ENCODE measurements at places on chromosomes 7 and 10. TPM values are rescaled to one million over a fixed set of nuclear protein-coding genes. Genes with fewer than 3 reads are reported as not detected.

DNA sequence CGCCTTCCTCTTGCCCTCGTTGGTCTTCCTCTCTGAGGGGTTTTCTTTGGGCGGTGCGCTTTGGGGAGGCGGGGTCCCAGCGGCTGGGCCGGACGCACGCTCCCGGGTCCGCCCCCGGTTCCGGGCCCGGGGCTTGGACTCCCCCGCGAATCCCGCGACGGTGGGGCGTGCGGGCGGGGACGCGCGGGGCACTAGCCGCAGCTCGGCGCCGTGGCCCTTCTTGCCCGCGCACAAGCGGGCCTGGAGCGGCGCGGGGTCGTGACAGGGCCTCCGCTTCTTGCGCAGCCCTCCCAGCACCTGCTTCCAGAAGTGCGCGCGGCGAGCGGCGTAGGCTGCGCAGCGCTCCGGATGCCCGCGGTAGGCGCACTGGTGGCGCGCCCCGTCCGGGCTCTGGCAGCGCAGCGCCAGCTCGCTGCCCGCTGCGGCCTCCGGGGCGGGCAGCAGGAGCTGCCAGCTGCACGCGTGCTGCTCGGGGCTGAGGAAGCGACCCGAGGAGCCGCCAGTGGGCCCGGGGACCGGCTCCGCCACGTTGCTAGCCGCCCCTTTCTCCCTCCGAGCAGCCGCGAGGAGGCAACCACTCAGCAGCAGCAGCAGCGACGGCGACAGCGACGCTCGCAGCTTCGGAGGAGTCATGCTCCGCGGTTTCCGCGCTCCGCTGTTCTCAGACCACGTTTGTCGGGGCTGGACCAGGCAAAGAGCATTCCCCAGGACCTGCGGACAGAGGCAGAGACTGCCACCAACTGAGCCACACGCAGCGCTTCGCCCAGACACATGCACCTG is 759 bp downstream of the FGFBP3 start:
- H3K27ac ChIP-seq = peak overlapping the region; percentile 88
- H3K27me3 ChIP-seq = peaks cover 11% of the 10 kb centered on the region
- H3K36me3 ChIP-seq = peaks cover 19% of the 10 kb centered on the region
- peak overlapping the region; percentile 95 for H3K4me3 ChIP-seq

DNA sequence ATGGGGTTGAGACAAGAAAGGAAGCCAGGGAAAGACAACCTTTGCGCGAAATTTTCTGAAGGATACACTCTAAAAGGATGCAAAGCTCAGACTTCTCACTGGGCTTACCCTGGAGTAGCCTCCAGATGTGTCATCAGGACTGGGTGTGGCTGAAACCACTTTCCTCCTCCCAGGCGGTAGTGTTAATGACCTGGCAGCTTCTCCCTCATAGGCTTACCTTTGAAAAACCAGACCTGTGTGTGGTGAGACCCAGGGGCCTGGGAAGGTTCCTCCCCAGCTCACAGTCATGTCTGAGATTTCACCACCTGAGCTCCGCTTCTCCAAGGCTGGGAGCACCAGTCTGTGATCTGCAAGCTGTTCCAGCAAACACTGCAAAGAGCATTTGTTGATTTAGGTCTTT is 93.7 kb downstream of the EPC1 start:
- no peak for DNase-seq
- H3K27me3 ChIP-seq = no peaks in the 10 kb centered on the region
- H3K27ac ChIP-seq = peak overlapping the region; percentile 45
- no peak overlapping the region for H3K4me3 ChIP-seq
- H3K4me1 ChIP-seq = peaks cover 32% of the 10 kb centered on the region

GRCh38 chr10:5434017-5434753 is 21.8 kb downstream of the NET1 start:
- H3K27me3 ChIP-seq = no peaks in the 10 kb centered on the region
- peaks cover 15% of the 10 kb centered on the region for H3K4me1 ChIP-seq
- DNase-seq = peak; percentile 73
- peak overlapping the region; percentile 70 for H3K27ac ChIP-seq
- peak overlapping the region; percentile 10 for H3K4me3 ChIP-seq

- H3K4me1 ChIP-seq = no peaks in the 10 kb centered on the region
- H3K27ac ChIP-seq = no peak overlapping the region
- H3K27me3 ChIP-seq = no peaks in the 10 kb centered on the region
- H3K36me3 ChIP-seq = no peaks in the 10 kb centered on the region
- no peak for DNase-seq
These were observed 804.8 kb upstream of the IGFBP3 start for GRCh38 chr7:46725838-46726237.

DNA sequence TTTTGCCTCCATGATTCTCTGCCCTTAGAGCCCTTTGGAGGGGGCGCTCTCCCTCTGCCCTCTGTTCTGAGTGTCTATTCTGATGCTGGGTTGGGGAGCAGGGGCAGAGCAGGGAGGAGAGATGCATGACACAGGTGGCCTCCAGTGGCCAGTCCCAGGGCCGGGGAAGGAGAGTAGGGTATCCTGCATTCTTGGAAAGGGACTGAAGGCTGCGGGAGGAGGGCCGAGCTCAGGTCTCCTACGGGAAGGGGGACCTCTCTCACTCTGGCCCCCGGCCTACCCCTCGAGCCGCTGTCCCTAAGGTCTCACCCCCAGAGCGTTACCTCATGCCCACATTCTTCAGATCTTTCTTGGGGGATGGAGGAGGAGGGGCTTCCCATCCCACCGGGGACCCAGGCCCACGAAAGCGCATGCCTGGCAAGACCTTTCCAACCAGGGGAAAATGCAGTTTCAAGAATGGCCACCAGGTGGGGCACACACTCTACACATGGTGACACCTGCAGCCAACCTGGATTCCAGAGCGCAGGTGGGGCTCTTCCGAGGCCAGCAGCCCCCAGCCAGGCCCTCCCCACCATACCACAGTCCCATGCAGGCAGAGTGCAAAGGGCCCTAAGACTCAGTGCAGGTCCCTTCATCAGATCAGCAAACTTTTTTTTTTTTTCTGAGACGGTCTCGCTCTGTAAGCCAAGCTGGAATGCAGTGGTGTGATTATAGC is 86.4 kb downstream of the MYL10 start:
- DNase-seq = peak; percentile 92
- no peaks in the 10 kb centered on the region for H3K27me3 ChIP-seq
- H3K36me3 ChIP-seq = no peaks in the 10 kb centered on the region
- no peaks in the 10 kb centered on the region for H3K4me1 ChIP-seq
- no peak overlapping the region for H3K4me3 ChIP-seq

- DNase-seq = no peak
- no peaks in the 10 kb centered on the region for H3K36me3 ChIP-seq
- no peak overlapping the region for H3K27ac ChIP-seq
- H3K4me1 ChIP-seq = no peaks in the 10 kb centered on the region
- H3K4me3 ChIP-seq = no peak overlapping the region
- peaks cover 2% of the 10 kb centered on the region for H3K27me3 ChIP-seq
These were observed 15.6 kb downstream of the RBP3 start for GRCh38 chr10:47363781-47364180.

GRCh38 chr7:114422507-114423501 is 8.2 kb downstream of the FOXP2 start:
- H3K27me3 ChIP-seq = no peaks in the 10 kb centered on the region
- H3K4me3 ChIP-seq = no peak overlapping the region
- no peak overlapping the region for H3K27ac ChIP-seq
- DNase-seq = no peak
- no peaks in the 10 kb centered on the region for H3K4me1 ChIP-seq
- H3K36me3 ChIP-seq = no peaks in the 10 kb centered on the region

DNA sequence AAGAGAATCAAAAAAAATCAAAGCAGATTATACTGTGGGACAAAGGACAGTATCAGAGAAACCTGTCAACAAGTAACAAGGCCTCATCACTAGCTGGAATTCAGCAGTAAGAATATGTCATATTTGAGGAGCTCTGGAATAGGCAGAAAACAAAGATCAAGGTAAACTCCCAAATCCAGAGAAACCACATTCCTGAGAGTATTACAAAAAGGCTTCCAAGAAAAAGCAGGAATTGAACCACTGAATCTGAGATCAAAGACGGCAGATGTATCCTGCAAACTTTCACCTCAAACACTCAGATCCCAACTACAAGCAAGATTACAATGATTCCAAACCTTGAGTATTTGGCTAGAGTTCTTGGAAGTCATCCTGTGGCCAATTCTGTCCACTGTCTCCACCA is 16.3 kb downstream of the TPK1 start:
- no peak for DNase-seq
- H3K36me3 ChIP-seq = peaks cover 7% of the 10 kb centered on the region
- peaks cover 61% of the 10 kb centered on the region for H3K4me1 ChIP-seq
- no peak overlapping the region for H3K4me3 ChIP-seq
- no peaks in the 10 kb centered on the region for H3K27me3 ChIP-seq

DNA sequence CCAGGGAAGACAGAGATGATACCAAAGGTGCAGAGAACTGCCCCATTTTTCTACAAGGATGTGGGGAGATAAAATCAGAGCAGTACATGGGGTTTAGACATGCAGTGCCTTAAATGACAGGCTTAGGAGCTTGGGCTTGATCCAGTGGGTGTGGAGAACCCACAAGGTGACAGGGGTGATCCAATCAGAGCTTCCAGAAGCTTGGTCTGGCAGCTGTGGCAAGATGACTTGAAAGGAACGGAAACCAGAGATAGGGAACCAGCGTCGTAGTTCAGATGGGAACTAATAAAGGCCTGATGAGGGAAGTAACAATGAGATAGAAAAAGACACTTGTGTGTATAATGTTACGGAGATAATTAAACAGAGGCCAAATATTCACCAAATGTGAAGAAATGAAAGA is 80.7 kb downstream of the SLC37A3 start:
- no peak for DNase-seq
- no peak overlapping the region for H3K4me3 ChIP-seq
- peak overlapping the region; percentile 4 for H3K27ac ChIP-seq
- H3K27me3 ChIP-seq = no peaks in the 10 kb centered on the region
- peaks cover 39% of the 10 kb centered on the region for H3K4me1 ChIP-seq
- peaks cover 34% of the 10 kb centered on the region for H3K36me3 ChIP-seq

DNA sequence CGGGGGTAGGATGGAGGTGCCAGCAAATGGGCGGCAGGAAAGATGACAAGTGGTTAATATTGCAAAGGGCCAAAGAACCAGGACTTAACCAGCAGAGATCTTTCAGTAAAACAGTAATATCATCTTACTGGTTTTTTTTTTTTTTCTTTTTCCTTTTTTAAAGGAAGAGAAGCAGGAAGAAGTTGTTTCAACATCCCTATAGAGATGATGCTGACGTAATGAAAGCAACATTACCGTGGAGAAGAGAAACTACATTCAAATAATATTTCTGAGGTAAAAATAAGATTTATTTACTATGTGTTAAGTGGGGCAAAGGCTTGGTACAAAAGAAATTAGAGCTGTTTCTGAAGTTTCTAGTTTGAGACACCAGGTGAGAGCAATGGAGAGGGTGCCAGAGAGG is 11.0 kb downstream of the MINDY3 start:
- H3K4me3 ChIP-seq = no peak overlapping the region
- H3K36me3 ChIP-seq = peaks cover 45% of the 10 kb centered on the region
- no peak for DNase-seq
- H3K4me1 ChIP-seq = peaks cover 2% of the 10 kb centered on the region
- no peak overlapping the region for H3K27ac ChIP-seq

DNA sequence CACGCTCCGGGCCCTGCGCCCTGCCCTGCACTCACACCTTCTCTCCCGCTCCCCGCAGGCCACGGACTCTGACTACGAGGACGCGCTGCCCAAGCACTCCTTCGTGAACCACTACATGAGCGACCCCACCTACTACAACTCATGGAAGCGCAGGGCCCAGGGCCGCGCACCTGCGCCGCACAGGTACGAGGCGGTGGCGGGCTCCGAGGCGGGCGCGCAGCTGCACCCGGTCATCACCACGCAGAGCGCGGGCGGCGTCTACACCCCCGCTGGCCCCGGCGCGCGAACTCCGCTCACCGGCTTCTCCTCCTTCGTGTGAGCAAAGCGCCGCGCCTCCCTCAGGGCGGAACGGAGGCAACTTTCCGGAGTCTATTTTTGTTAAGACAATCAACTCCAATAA is 417.0 kb upstream of the FOXK1 start:
- no peak for DNase-seq
- no peaks in the 10 kb centered on the region for H3K4me1 ChIP-seq
- H3K27me3 ChIP-seq = no peaks in the 10 kb centered on the region
- no peak overlapping the region for H3K4me3 ChIP-seq
- H3K27ac ChIP-seq = no peak overlapping the region

Gene CYP26C1
- total RNA-seq = 0.07 TPM

DNA sequence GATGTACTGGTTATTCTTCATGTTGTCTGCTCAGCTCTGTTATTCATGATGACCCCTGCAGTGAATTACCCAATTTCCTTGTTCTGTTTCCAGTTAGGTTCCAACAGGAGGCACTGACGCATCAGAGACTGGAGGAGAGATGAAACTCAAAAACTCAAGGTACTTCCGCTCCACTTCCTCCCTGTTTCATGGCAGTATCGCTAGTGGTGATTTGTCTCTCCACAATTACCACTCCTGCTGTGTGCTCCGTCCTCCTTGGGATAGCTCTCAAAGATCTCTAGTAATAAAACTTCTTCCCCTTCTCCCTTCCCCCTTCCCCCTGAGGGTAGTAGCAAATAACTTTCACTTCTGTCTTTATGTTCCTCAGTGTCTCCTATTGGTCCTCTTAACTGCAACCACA is 107.4 kb upstream of the ABCB5 start:
- H3K27me3 ChIP-seq = no peaks in the 10 kb centered on the region
- no peak overlapping the region for H3K27ac ChIP-seq
- H3K4me3 ChIP-seq = no peak overlapping the region
- DNase-seq = no peak
- no peaks in the 10 kb centered on the region for H3K36me3 ChIP-seq
- H3K4me1 ChIP-seq = no peaks in the 10 kb centered on the region

DNA sequence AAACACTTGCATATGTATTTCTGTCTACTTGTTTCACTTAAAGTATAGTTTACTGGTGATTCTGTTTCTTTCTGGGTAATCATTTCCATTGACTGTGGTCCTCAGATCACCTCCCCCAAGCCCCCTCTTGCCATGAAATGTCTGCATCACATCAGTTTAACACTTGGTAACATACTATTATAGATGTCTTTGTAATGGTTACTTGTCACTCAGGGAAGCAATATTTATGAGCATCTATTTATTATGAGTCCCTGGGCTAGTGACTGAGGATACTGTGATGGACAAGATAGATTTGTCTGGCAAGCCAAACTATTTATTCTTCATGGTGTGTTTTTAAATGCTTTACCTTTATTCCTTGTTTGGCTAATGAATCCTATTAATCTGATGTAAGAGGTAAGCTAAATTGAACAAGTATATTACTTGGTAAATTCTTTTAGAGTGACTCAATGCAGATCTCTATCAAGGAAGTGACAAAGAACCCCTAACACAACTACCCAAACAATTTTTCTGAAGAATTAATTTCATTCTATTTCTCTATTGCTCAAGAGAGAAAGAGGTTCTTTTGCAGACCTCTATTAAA is 270.9 kb downstream of the RELN start:
- no peaks in the 10 kb centered on the region for H3K27me3 ChIP-seq
- H3K4me1 ChIP-seq = no peaks in the 10 kb centered on the region
- H3K4me3 ChIP-seq = no peak overlapping the region
- no peak for DNase-seq
- no peaks in the 10 kb centered on the region for H3K36me3 ChIP-seq
- no peak overlapping the region for H3K27ac ChIP-seq

DNA sequence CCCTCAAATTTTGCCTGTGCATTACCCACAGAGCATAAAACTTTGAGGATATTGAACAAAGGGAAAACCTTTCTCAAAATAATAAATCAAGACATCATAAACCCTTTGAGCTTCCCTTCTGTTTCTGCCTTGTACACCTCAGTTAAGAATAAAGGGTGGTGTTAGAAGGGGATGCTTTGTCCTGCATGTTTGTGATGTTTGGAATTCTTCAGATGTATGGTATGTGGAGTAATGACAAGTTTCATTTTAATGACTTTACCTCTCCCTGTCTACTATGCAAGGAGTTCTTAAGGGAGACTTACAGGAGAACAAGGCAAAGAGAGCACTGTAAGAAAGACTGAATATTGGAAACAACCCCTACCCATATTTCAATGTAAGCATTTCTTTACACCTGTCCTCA is 99.2 kb downstream of the HECW1 start:
- DNase-seq = no peak
- H3K36me3 ChIP-seq = no peaks in the 10 kb centered on the region
- H3K27ac ChIP-seq = no peak overlapping the region
- H3K4me1 ChIP-seq = no peaks in the 10 kb centered on the region
- H3K27me3 ChIP-seq = peaks cover 17% of the 10 kb centered on the region
